ENCODE measurements at places on chromosomes 13 and 19.
A peak's percentile ranks its signal among the peaks of the same experiment; 100 is the strongest.

GRCh38 chr19:42165146-42165545 lies 32.9 kb upstream of the POU2F2 start:
- DNase-seq = no peak

DNA sequence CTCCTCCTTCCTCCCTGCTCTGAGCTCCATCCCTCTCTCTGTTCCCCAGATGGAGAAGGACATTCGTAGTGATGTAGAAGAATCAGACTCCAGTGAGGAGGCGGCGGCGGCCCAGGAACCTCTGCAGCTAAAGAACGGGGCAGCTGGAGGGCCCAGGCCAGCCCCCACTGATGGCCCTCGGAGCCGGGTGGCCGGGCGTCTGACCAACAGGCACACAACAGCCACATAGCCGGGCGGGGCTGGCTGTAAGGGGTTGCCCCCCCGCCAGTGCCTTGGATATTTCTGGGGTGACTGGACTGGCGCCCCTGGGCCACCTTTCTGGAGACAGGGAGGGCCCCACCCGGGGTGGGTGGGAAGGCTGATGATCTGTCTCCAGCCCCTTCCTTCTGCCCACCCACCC lies 46.3 kb downstream of the CD320 start:
- no peak for DNase-seq

DNA sequence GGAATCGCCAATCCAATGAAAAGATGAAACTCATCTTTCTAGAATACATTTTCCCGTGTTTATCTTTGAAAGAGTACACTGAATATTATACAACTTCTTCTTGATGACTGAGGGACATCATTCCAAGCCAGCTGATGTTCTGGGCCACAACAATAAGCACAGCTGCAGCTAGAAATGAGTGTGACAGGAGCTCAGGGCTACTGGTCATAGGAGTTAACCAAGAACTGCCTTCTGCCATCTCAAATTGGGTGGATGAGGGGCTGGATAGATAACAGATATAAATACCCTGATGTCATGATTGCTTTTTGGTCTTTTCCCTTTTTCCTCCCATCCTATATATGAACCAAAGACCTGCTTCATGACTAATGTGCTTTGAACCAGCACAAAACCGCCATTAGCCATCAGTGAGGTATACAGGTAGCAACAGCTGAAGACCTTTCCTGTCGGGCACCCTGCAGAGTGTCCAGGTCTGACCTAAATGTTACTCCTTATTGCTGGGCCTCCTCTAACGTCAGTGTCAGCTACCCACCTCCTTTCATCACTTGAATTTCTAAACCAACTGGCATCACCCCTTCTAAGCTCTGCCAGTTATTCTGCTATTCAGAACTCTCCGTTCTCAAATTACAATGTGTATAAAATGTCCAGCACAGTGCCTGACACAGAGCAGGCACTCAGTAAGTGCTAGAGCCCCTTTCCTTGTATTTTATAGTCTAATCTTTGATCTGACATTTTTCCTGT lies 178.2 kb downstream of the ENOX1 start:
- no peak for DNase-seq

- DNase-seq = peak; percentile 54
These were observed 2.2 kb upstream of the CEACAM6 start for GRCh38 chr19:41753159-41753558.

DNA sequence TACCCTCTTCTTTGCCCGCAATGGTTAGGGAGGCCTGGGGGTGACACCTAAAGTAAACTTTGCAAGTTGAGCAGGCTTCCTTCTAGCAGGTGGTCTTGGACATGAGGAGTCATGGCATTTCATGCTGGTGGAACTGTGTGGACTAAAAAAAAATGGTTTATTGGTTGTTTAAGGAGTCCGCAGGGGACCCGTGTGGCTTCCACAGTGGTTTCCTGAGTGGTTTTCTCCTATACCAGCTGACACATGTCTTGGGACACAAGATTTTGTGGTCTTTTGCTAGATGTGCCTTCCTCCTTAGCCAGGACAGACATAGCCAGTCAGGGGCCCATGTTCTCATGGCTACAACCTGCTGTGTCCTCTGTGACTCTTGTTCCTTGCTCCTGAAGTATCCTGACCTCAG lies 1.5 kb downstream of the ZNF543 start:
- no peak for DNase-seq

- no peak for DNase-seq
These were observed 10.6 kb downstream of the PPP6R1 start for GRCh38 chr19:55248166-55248675.
